Activated CD8-positive, alpha-beta memory T cell treated with anti-CD3 and anti-CD28 coated beads for 1 hour (primary cell): ENCODE measurements at places on chromosomes 16 and 17.

GRCh38 chr16:88405216-88406060 lies 22.7 kb downstream of the ZNF469 start:
- no peak for DNase-seq

- DNase-seq, result no peak
Measured at GRCh38 chr16:27444470-27444869, 42.5 kb downstream of the IL21R start.

- no peak for DNase-seq
Measured at GRCh38 chr16:14609716-14610115, 20.3 kb downstream of the PARN start.

DNA sequence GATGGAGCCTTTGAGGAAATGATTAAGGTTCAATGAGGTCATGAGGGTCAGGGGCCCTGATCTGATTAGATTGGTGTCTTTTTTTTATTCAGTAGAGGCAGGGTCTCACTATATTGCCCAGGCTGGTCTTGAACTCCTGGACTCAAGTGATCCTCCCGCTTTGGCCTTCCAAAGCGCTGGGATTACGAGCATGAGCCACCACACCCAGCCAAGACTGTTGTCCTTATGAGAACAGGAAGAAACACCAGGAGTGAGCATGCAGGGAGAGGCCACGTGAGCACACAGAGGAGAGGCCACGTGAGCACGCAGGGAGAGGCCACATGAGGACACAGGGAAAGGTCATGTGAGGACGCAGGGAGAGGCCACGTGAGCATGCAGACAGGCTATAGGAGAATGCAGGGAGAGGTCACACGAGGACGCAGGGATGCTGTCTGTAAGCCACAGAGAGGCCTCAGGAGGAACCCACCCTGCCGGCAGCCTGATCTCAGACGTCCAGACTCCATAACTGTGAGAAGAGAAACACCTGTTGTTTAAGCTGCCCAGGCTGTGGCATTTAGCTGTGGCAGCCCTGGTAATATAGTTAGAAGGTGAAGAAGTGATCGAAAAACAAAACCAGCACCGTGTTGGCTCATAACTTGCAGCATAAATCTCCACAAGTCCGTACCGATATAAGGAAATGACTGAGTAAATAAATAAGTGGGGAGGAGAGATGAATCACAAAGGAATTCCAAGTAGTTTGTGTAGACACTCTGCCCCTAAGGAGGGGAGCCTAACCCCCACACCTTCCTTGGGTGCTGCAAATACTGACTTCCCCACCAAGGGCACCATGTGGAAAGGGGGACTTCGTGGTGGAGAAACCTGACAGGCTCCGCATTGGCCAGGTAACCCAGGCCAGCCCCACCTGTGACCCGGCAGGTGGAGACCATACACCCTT lies 14.6 kb upstream of the CSNK1D start:
- no peak for DNase-seq
